ENCODE measurements at places on chromosomes 1 and 21.

- no peak for DNase-seq
Observed at GRCh38 chr1:115906627-115907026, 65.7 kb upstream of the NHLH2 start.

DNA sequence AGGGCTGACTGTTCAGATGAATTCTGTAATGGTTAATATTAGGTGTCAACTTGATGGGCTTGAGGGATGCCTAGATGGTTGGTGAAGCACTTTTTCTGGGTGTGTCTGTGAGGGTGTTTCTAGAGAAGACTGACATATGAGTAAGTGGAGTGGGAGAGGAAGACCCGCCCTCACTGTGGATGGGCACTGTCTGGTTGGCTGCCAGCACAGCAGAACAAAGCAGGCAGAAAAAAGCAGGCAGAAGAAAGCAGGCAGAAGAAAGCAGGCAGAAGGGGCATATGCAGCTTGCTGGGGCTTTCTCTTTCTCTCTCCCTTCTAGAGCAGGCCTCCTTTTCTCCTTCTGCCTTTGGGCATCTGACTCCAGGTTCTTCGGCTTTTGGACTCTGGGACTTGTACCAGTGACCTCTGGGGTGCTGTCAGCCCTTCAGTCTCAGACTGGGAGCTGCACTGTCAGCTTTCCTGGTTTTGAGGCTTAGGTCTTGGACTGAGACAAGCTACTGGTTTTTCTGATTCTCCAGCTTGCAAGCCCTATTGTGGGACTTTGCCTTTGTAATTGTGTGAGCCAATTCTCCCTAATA, 42.9 kb upstream of the CD2 start:
- DNase-seq: no peak

DNA sequence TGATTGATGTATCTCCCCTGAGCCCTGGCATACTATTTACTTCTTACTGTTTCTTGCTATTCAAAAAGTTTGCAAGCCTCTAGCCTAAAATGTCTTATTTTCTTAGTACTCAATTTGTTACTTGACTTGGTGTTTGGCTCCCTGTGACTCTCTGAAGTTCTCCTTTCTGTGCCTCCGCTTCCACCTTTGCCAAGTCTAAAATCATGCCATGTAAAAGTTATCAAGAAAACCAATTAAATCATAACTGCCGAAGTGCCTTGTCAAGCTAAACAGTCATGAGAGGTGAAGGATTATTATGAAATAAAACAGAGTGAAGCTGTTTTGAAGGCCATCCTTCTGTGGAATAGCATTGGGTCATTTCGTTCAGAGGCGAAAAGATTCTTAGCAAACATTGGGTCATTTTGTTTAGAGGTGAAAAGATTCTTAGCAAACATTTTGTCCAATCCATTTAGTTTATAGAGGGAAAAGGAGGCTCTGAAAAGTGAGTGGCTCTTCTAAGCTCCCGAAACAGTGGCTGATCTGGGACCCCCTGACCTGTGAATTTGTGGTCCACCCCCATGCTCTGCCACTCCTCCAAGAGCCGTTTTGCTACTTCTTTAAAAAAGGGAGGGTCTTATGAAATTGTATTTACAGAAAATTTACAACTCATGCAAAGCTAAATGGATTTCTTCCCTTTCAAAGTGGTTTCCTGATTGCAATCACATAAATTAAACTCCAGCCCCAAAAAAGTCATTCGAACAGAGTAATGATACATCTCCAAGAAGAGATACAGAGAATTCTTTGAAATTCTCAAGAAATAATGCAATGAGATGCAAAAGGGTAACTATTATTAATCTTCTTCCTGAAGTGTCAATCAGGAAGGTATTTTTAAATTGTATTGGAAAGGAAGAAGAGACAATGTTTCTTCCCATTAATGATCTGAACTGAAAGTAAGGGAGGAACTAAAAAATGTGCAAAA, 141.4 kb downstream of the RUNX1 start:
- no peak for DNase-seq

DNA sequence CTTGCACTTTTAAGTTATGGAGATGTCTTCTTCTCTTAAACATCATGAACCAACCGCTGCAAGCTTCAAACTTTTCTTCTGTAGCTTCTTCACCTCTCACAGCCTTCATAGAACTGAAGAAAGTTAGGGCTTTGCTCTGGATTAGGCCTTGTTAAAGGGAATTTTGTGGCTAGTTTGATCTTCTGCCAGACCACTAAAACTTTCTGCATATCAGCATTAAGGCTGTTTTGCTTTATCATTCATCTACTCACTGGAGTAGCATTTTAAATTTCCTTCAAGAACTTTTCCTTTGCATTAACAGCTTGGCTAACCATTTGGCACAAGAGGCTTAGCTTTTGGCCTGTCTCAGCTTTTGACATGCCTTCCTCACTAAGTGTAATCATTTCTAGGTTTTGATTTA, 43.0 kb upstream of the RGL1 start:
- peak; percentile 86 for DNase-seq

GRCh38 chr1:4973341-4973740, 318.9 kb downstream of the AJAP1 start:
- no peak for DNase-seq

GRCh38 chr1:43056981-43057391, 98.3 kb upstream of the SLC2A1 start:
- DNase-seq: peak; percentile 86

DNA sequence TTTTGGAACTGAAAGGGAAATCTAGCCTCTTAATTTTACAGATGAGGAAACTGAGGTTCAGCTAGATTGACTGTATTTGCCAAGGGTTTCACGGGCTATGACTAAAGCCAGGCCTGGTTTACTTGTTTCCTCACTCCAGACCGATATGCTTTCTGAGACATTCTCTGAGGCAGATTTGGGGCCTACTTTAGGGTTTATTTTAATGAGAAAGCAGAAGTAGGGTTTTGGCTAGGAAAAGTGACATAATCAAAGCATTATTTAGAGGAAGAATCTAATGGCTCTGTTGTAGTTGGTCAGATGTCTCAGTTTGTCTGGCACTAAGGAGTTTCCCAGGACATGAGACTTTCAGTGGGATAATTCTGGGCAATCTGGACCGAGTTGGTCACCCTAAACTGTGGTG, 1.5 kb upstream of the RPTN start:
- no peak for DNase-seq

- DNase-seq: peak; percentile 17
Observed at GRCh38 chr1:155038602-155039307, 5.1 kb downstream of the DCST1 start.

- DNase-seq: no peak
Observed at GRCh38 chr1:85276978-85277639, 677 bp upstream of the BCL10 start.

DNA sequence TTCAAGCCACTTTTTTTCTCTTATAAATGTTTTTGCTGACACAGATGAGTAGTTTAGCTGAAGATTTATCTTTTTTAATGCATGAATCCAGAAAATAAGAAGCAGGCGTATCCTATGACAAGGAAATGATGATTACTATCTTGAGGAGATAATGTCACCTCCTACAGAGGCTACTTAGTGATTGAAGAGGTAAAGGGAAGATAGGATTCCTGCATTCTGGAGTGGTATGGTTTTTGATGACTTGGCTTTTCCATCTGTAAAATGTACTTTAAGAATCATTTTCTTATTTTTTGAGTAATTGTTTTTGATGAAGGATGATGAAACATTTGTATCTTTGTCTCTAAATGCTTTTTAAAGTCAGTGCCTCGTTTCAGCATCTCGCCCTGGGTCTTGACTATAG, 122.9 kb downstream of the SPATA46 start:
- DNase-seq: no peak

DNA sequence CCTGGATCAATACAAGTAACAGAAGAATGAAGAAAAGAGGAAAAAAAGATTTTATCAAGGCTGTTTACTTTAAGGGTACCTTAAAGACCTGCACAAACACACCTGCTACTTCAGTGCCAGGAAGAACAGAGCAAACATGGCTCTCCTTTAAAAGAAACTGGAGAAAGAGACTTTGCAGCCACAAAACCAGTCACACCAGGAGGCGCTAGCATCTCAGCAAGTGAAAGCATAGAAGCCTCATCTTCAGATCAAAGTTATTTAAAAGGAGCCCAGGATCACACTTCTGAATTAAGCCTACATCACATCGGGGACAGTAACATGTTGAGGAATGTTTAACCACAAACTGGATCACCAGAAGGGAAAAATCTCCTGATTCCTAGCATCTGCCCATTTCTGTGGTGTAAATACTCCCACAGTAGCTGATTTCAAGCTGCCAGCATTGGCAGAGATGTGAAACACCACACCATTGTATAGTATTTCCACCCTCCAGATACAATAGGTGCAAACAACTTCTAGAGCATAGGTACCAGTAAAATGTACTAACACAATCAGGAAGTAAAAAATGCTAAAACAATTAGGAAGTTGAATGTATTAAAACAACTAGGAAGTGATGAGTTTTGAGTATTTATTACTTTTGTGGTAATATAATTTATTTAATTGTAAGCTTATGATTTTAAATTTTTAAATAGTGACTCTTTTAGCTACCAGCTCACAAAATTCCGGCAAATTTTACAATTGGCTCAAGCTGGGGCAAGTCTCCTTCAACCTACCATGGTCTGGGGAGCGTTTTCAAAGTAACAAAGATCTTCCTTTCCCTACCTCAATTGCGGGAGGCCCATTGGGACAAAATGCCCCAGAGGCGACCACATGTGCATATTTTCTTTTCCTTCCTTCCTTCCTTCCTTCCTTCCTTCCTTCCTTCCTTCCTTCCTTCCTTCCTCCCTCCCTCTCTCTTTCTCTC, 105.3 kb upstream of the CLDN14 start:
- no peak for DNase-seq

GRCh38 chr1:188061881-188062280, 1233.1 kb downstream of the PLA2G4A start:
- DNase-seq: no peak

DNA sequence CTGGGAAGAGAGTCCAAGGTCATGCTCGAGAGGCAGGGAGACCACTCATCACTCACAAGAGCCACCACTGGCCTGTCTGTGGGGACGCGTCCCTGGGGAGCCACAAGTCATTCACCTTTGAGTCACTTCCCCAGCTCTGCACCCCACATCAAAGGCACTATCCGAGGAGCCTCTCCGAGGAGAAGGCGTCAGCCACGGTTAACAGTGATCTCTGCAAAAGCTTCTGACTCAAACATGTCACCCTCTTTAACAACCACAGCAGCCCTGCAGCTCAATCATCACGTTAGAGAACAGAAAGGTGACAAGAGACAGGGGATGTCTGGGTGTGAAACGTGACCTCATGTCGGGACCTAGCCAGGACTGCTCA, 9.0 kb downstream of the LRRC47 start:
- DNase-seq: no peak

GRCh38 chr1:12038356-12039163, 19.3 kb downstream of the MIIP start:
- no peak for DNase-seq

DNA sequence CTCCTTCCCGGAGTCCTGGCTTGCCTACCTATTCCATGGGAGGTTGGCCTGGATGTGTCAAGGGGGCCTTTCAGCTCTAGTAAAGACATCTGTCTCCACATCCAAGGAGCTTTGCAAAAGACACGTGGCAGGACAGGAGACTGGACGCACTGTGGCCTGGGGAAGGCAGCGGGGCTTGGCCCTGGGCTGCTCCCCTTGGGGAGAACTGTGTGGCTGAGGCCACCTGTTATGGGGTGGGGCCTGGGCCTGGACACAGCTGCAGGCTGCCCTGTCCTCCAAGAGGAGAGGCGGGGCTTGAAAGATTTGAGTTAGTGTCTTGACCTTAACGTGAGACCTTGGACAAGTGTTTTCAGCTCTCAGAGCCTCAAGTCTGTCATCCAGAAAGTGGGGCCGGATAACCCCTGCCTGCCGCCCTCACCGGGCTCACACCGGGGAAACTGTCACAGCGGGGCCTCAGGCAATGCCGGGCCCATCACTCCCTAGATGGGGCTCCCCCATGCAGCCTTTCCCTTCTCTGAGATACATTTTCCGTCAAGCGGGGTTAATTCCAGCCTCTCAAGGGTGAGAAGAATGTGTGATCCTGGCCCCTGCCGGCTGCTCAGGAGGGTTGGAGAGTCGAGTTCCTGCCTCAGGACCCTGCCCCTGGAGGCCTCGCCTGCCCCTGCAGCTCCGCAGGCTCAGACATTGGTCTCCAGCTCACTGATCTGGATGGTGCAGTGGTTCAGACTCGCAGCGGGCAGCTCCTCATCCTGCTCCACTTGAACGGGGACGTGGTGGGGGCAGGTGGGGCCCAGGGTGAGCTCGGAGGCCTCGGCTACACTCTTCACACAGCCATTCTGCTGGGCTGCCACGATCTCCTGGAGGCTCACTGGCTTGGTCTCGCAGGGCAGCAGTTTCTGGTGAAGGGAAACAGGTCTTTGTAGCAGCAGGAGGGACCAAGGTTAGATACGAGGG, 25.6 kb downstream of the PODN start:
- no peak for DNase-seq

DNA sequence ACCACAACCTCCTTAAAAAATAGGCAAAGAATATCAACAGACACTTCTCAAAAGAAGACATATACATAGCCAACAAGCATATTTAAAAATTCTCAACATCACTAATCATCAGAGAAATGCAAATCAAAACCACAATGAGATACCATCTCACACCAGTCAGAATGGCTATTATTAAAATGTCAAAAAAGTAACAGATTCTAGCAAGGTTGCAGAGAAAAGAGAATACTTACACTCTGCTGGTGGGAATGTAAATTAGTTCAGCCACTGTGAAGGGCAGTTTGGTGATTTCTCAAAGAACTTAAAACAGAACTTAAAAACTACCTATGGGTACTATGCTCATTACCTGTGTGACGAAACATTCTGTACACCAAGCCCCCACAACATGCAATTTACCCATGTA, 20.7 kb downstream of the CD1B start:
- no peak for DNase-seq

DNA sequence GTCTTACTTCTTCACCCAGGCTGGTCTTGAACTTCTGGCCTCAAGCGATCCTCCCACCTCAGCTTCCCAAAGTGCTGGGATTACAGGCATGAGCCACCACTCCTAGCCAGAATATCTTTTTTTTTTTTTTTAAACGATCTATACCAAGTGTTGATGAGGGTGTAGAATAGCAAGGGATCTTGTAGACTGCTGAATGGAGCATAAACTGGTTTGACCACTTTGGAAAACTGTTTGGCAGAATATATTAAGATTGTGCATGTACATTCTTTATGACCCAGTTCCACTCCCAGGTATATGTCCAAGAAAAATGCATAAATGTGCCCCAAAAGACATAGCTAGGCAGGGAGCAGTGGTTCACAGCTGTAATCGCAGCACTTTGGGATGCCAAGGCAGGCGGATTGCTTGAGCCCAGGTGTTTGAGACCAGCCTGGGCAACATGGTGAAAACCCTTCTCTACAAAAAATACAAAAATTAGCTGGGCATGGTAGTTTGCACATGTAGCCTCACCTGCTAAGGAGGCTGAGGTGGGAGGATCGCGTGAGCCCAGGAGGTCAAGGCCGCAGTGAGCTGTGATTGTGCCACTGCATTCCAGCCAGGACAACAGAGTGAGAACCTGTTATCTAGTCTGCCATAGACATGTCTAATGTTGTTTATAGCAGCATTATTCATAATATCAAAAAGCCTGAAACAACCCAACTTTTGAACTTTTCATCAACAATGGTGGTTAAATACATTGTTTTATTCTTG, 184.0 kb downstream of the VPS13D start:
- no peak for DNase-seq

GRCh38 chr1:99139876-99140275, 124.4 kb upstream of the PLPPR4 start:
- DNase-seq: peak; percentile 2
